ENCODE measurements at places on chromosomes 5 and 9.

- no peaks in the 10 kb centered on the region for H3K36me3 ChIP-seq
- peak; percentile 82 for DNase-seq
- H3K4me3 ChIP-seq: peak overlapping the region; percentile 83
- H3K27me3 ChIP-seq: no peaks in the 10 kb centered on the region
Observed at GRCh38 chr9:128684325-128685199, 4.5 kb upstream of the SET start.

DNA sequence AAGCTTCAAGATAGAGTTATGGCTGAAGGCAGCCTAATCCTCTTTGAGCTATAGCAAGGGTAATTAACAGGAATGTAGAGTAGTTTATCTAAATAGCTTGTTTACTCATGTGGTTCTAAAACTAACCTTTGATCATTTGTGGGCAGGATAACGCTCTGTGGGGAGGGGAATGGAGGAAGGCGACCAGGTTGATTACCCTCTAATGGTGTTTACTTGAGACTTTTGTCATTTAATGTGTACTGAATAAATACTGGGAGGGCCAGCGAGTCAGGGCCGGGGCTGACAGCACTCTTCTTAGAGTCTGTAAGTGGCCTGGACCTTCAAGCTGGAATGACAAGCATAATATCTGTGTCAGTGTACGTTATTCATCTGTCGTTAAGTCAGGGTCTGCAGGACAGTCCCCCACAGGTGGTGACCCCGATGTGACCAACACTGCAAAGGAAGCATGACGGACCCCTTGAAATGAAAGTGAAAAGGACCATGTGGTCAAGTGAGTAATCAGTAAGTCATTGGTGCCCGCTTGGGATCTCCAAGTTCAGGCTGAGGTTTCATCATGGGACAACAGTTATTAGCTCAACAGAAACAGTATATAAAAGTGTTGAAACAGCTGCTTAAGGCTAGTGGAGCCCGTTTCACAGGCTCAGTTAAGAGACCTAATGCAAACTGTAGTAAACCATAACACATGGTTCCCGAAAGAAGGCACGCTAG, 162.6 kb downstream of the CPLANE1 start:
- peak; percentile 56 for DNase-seq
- H3K4me1 ChIP-seq: peaks cover 11% of the 10 kb centered on the region
- H3K36me3 ChIP-seq: no peaks in the 10 kb centered on the region
- H3K27ac ChIP-seq: no peak overlapping the region
- H3K27me3 ChIP-seq: peaks cover 11% of the 10 kb centered on the region

- no peak overlapping the region for H3K4me3 ChIP-seq
- H3K27ac ChIP-seq: no peak overlapping the region
- H3K27me3 ChIP-seq: no peaks in the 10 kb centered on the region
- H3K4me1 ChIP-seq: no peaks in the 10 kb centered on the region
- no peak for DNase-seq
Observed at GRCh38 chr5:17340379-17340778, 122.9 kb downstream of the BASP1 start.

GRCh38 chr9:3508521-3509291, 17.1 kb downstream of the RFX3 start:
- H3K36me3 ChIP-seq: no peaks in the 10 kb centered on the region
- H3K27me3 ChIP-seq: no peaks in the 10 kb centered on the region
- H3K4me1 ChIP-seq: peaks cover 19% of the 10 kb centered on the region
- H3K4me3 ChIP-seq: no peak overlapping the region

GRCh38 chr5:96565582-96566265, 96.5 kb upstream of the CAST start:
- H3K4me1 ChIP-seq: no peaks in the 10 kb centered on the region
- no peaks in the 10 kb centered on the region for H3K36me3 ChIP-seq
- H3K27ac ChIP-seq: no peak overlapping the region

DNA sequence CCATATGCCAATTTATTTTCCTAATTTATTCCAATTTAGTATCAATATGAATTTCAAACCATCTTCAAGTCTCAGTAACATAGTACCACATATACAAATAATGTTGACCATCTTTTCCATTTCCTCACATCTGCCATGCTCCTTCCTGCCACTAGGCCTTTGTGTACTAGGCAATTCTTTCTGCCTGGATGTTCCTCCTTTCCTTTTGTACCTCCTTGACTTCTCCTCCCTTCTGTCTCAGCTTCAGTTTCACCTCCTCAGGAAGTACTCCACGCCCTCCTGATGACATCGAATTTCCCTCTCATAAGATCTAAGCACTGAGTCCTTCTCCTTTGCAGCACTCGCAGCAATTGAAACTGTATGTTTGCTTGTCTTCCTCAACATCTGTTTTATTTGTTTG, 53.9 kb downstream of the MEF2C start:
- DNase-seq: no peak
- H3K4me3 ChIP-seq: no peak overlapping the region
- no peaks in the 10 kb centered on the region for H3K4me1 ChIP-seq
- H3K27ac ChIP-seq: no peak overlapping the region
- no peaks in the 10 kb centered on the region for H3K36me3 ChIP-seq
- no peaks in the 10 kb centered on the region for H3K27me3 ChIP-seq

- no peak overlapping the region for H3K27ac ChIP-seq
- H3K36me3 ChIP-seq: no peaks in the 10 kb centered on the region
- H3K27me3 ChIP-seq: no peaks in the 10 kb centered on the region
- H3K4me1 ChIP-seq: peaks cover 27% of the 10 kb centered on the region
- no peak overlapping the region for H3K4me3 ChIP-seq
- no peak for DNase-seq
Observed at GRCh38 chr9:127629468-127630081, 17.5 kb downstream of the STXBP1 start.
